Esophagus squamous epithelium (tissue), 5 donors: ENCODE measurements at places on chromosomes 1 and 21.

GRCh38 chr21:33075596-33076195, 5.8 kb downstream of the OLIG1 start:
- no peak for DNase-seq

DNA sequence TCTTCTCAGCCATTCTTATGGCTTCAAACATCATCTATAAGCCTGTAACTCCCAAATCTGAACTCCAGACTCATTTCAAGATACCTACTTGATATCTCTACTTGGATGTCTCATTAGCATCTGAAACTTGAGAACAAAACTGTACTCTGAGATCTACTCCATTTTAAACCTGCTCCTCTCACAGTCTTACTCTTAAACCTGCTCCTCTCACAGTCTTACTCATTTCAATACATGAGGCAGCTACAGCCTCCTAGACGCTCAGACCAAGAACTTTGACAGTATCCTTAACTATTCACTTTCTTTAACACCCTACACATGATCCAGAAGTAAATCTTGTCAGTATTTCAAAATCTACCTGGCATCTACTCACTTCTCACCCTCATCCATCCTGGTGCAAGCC, 54.3 kb downstream of the NBPF6 start:
- no peak for DNase-seq

GRCh38 chr1:223780949-223781348, 64.8 kb downstream of the TP53BP2 start:
- DNase-seq, result no peak

DNA sequence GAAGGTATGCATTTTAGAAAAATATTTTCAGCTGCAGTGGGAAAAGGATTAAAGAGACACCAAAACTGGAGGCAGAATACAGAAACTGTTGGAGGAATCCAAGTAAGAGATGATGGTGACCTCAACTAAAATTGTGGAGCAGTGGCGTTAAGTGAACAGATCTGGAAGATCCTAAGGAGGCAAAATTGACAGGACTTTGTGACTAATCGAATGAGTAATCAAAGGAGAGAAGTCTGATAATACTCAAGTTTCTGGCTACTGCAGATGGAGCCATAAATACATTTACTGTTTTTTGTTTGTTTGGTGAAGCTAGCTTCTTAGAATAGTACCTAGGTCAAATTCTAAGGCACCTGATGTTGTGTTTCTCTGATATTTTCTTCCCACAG, 3.1 kb downstream of the CTBS start:
- DNase-seq, result no peak

- DNase-seq, result no peak
Measured at GRCh38 chr21:45471525-45472221, 66.7 kb downstream of the COL18A1 start.

- DNase-seq, result no peak
Measured at GRCh38 chr1:226309398-226310244, 657 bp upstream of the LIN9 start.

DNA sequence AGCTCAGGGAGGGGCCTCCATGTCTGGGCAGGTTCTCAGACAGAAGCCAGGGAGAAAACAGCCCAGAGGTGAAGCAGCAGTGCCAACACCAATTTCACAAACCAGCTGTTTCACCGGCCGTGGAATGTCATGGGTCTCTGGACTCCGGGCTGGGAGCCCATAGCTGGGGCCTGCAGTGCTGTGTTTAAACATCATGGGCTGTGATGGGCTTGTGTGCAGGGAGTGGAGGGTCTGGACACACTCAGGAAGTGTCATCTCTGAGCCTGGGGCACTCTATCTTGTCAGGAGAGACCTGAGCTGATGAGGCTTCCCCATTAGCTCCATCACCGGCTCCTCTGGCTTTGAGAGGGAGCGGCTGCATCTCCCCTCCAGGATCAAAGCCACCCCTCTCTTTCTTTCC, 173.6 kb upstream of the IGSF21 start:
- DNase-seq, result no peak

DNA sequence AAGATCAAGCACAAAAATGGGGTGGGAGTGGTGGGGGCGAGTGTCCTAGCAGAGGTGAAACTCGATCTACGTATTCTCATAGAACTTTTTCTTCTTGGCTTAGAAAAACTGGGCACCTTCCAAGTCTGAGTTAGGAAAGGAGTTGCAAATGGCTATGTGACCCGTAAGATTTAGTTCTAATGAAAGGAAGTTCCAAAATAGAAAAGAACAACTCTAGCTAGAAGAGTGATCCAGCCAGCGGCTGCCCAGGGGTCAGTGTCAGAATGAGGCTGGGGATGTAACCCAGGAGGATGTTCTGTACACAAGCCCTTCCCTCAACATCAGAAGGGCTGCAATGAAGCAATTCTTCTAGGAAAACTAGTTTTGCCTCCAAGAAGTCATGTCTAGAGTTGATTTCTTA, 5.2 kb downstream of the MTARC1 start:
- no peak for DNase-seq

GRCh38 chr1:43298055-43298454, 2.7 kb upstream of the TIE1 start:
- DNase-seq, result no peak

- no peak for DNase-seq
Measured at GRCh38 chr1:25478633-25479032, 47.9 kb downstream of the MACO1 start.

GRCh38 chr1:203539831-203540546, 46.0 kb downstream of the OPTC start:
- DNase-seq, result no peak

- no peak for DNase-seq
Measured at GRCh38 chr1:160956966-160957365, 2.4 kb upstream of the ITLN2 start.

DNA sequence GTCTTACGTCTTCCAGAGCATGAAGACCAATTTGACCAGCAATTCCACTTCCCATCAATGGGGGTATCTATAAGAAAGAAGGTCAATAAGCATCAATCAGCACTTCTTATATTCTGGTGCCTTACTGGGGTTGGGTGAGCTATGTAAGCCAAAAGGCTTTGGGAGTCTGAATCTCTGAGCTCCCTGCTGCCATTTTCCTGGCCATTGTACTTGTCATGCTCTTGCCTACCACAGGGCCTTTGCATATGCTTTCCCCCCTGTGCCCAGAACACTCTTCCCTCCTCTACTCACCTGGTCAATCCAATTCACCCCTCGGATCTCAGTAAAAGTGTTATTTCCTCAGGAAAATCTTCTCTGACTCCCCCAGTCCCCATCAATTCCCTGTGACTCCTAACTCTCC, 36.3 kb downstream of the C8B start:
- DNase-seq, result no peak

GRCh38 chr1:179440971-179441370, 75.2 kb downstream of the AXDND1 start:
- DNase-seq, result no peak

- no peak for DNase-seq
Measured at GRCh38 chr1:5508669-5509330, 483.4 kb downstream of the NPHP4 start.

DNA sequence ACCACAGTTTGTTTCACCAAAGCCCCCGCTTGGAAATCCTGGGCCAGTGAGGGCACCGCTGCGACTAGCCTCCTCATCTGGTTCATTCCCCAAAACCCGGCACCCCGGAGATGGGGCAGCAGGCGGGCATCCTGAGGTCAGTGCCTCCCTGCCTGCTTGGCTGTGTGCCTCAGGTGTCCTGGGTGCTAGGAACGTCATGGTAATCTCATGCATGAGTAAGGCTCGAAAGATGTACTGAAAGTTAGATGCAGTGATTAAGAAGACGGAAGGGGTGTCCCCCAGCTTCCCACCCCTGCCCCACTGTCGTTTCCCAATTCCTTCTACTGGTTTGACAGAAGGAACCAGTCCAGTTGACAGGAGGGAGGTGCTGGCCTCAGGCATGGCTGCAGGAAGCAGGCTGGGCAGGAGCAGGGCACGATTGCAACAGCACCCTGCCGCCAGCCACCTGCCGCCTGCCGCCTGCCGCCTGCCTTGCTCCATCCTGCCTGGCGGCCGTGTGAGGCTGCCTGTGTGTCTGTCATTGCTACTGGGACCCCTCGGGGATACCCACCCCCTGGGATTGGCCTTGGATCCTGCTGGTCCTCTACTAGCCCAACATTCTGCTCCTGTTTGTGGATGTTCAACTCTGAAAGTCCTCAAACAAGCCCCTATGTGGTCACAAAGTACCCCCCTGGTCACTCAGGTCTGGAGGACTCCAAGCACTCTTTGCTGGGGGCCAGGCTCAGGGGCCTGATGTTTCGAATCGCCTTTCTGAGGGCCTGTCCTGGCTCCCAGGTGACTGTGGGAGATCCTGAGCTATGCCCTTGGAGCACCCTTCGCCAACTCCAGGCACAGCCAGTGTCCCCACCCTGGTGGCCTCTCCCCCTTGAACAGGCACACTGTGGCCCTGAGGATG, 73.0 kb upstream of the IFFO2 start:
- no peak for DNase-seq

DNA sequence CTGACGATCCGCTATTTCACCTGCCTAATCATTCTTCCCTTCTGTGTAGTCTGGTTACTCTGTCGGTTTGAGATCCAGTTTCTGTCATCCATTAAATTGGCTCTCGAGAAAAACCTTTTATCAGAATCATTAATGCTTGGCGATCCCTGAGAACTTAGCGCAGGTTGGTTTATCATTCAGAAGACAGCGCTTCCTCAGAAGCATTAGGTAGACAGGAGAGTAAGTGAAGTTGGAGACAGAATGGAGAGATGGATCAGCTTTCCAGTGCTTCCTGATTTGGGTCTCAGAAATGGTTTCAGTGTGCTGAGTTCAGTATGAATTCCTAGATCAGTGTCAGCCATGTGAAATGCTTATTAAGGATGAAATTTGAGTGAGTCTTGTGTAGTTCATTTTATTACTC, 1.3 kb downstream of the USP1 start:
- DNase-seq, result no peak

- peak; percentile 85 for DNase-seq
Measured at GRCh38 chr1:37479255-37480124, 5.1 kb downstream of the ZC3H12A start.

DNA sequence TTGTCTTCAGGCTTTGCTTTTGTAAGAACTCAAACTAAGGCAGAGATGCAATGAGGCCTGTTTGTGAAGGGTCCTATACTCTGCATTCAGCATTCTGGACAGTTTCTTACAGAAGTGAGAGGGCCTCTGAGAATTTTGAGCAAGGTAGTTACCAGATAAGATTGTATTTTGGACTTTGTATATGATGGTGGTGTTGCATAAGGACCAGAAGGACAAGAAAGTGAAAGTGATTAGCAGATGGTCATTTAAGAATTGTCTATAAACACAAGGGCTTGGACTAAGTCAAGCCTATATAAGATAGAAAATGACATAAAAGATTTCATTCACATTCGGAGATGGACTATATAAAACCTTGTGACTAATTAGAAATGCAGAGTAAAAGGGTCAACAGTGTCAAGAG, 537.0 kb downstream of the PTBP2 start:
- DNase-seq, result no peak

GRCh38 chr1:209993061-209993830, 55.2 kb downstream of the SYT14 start:
- DNase-seq, result no peak

GRCh38 chr1:114979278-114979891, 50.2 kb upstream of the TSHB start:
- DNase-seq, result no peak

GRCh38 chr1:208917281-208917680, 666.2 kb upstream of the CAMK1G start:
- DNase-seq, result no peak

- DNase-seq, result no peak
Measured at GRCh38 chr1:53299233-53299632, 28.6 kb downstream of the LRP8 start.

- no peak for DNase-seq
Measured at GRCh38 chr21:41428847-41429246, 2.8 kb downstream of the MX1 start.

DNA sequence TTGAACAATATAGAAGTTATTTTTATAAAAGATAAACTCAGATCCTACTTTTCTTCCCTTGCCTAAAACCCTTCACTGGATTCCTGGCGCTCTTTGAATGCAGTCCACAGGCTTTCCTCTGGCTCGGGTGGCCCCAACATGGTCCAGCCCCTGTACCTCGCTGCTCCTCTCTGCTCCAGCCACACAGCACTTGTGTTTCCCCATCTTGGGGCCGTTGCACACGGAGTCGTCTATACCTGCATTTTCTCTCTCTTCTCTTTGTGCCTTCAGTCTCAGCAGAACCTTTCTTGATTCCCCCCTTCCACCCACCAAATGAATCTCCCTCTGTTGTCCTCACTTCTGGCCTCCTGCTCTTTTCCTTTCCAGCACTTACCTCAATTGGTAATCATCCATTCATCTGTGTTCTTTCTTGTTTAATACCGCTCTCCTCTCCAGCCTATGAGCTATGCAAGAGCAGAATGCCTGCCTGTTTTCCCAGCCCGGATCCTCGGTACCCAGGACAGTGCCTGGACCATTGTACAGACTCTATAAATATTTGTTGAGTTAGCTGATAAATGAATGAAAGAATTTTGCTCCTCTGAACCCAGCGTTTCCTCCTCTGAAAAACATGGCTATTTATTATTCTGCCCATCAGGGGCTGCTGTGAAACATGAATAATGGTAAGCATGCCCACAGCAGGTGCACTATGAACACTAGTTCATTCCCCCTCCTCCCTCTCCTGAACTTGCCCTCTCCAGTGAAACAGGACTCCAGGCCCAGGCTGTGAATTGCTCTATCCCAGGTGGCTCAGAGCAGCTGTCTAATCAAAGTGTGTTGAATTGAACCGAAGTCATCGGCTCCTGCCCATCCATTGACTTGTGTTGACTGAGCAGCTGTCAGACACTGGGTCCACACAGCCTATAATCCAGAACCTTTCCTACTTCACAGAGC, 266.9 kb downstream of the PTPRU start:
- DNase-seq, result no peak

DNA sequence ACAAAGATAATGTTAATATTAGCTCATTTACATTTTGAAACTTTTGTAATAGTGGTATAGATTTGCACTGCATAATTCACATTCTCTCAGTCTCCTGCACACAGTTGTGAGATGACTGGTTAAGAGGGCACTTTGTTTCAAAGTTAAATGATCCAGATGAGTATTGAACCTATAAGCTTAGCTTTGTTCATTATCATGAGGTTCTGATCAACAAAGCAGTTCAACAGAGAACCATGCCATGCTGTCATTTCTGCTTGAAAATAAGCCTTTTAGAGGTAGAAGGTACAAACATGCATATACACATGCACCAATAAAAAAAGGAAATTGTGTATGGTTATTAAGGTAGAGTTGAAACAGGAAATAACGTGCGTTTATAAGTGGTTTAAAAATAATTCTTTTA, 4.8 kb downstream of the RAP1A start:
- no peak for DNase-seq

DNA sequence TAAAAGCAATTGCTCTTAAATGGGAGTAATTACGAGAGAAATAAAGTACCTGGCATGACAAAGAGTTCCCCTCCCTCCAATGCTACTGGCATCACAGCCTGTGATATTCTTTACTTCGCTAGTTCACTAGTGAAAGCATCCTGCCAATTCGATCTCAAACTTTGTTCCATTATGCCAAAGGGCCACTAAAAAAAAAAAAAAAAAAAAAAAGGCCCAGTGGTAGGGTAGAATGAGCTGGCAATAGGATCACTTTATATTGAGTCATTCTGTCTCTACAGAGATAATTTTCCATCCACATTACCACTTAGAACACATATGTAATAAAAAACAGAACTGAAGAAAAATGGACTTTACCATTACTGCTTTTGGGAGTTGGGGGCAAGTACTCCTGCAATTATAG, 11.2 kb downstream of the PUM1 start:
- no peak for DNase-seq

GRCh38 chr1:58941471-58942289, 157.8 kb upstream of the JUN start:
- DNase-seq, result no peak

GRCh38 chr1:15656464-15656863, 27.7 kb upstream of the PLEKHM2 start:
- no peak for DNase-seq

GRCh38 chr1:241212628-241213027, 144.4 kb downstream of the RGS7 start:
- no peak for DNase-seq
